ENCODE measurements at places on chromosomes 11 and 22.

GRCh38 chr11:29368126-29368525 lies 648.7 kb downstream of the KCNA4 start:
- H3K27me3 ChIP-seq = no peaks in the 10 kb centered on the region
- H3K4me3 ChIP-seq = no peak overlapping the region
- H3K27ac ChIP-seq = no peak overlapping the region
- H3K36me3 ChIP-seq = no peaks in the 10 kb centered on the region
- H3K4me1 ChIP-seq = no peaks in the 10 kb centered on the region

- DNase-seq = no peak
- H3K27ac ChIP-seq = no peak overlapping the region
- no peaks in the 10 kb centered on the region for H3K27me3 ChIP-seq
- no peak overlapping the region for H3K4me3 ChIP-seq
- no peaks in the 10 kb centered on the region for H3K4me1 ChIP-seq
These were observed 24.8 kb downstream of the CNTF start for GRCh38 chr11:58647141-58647699.

- DNase-seq = no peak
- no peaks in the 10 kb centered on the region for H3K36me3 ChIP-seq
- H3K27ac ChIP-seq = no peak overlapping the region
- no peaks in the 10 kb centered on the region for H3K4me1 ChIP-seq
These were observed 97.6 kb downstream of the SLC36A4 start for GRCh38 chr11:93100211-93100610.

DNA sequence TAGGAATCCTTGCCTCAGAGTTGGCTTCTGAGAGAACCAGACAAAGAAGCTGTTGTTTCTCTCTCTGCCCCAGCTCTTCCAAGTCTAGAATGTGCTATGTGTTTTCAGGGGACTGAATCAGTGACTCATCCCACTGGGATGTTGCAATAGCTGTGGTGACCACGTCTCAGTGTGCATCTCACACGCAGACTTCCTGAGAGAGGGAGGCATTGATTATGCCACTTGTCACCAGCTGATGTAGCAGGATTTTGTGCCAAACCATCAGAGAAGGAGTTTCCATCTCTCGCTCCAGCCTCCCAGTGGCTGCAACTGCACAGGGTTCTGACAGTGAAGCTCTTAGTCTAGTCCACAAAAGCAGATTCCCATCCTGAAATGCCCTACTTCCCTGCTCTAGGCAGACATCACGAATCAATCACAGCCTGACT lies 455.8 kb downstream of the MIAT start:
- H3K27ac ChIP-seq = peak overlapping the region; percentile 52
- peak; percentile 93 for DNase-seq
- H3K4me1 ChIP-seq = peaks cover 39% of the 10 kb centered on the region
- no peaks in the 10 kb centered on the region for H3K36me3 ChIP-seq
- no peak overlapping the region for H3K4me3 ChIP-seq

DNA sequence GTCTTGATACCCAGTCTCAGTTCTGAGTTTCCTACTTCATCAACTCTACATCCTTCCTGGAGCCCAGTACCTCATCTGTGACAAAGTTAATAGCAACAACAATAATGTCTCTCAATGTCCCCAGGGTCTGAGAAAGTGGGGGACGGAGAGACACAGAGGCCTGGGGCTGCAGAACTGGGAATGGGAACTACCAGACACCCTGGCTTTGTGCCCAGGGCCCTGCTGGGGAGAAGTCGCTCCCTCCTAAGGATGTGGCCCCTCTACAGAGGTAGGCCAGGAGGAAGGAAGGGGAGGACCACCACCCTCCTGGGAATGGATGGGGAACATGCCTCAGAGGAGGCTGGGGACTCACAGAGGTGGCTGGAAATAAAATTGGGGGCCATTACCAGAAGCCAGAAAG lies 5.5 kb downstream of the PRG3 start:
- H3K4me3 ChIP-seq = no peak overlapping the region
- no peaks in the 10 kb centered on the region for H3K36me3 ChIP-seq
- DNase-seq = no peak
- no peak overlapping the region for H3K27ac ChIP-seq
- no peaks in the 10 kb centered on the region for H3K4me1 ChIP-seq

DNA sequence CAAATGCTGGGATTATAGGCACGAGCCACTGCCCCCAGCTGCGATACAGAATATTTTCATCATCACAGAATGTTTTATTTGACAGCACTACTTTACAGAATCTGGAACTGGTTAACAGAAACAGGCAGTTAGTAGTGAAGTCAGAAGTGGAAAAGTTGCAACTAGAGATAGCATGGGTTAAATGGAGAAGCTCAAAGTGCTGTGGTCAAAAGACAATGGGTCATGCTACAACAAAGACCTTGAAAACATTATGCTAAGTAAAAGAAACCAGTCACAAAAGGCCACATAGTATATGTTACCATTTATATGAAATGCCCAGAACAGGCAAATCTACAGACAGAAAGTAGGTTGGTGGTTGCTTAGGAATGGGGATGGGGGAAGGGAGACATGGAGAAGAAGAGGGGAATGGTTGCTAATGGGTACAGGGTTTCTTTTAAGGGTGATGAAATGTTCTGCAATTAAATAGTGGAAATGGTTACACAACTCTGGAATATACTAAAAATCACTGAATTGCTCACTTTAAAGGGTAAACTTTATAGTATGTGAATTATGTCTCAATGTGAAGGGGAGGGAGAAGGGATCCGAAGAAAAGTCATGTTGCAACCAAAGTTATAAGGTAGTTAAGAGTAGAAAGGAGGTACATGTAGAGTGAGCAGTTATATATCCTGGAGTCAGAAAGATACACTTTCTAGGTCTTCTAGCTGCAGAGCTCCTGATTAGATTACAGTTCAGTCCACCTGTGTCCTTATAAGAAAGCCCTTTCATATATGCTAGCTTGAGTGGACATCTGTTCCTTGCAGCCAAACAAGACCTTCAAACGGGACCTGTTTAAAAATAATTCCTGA lies 46.3 kb upstream of the RAPSN start:
- no peaks in the 10 kb centered on the region for H3K4me1 ChIP-seq
- H3K27ac ChIP-seq = no peak overlapping the region
- no peaks in the 10 kb centered on the region for H3K36me3 ChIP-seq
- H3K27me3 ChIP-seq = no peaks in the 10 kb centered on the region
- DNase-seq = no peak
- no peak overlapping the region for H3K4me3 ChIP-seq

DNA sequence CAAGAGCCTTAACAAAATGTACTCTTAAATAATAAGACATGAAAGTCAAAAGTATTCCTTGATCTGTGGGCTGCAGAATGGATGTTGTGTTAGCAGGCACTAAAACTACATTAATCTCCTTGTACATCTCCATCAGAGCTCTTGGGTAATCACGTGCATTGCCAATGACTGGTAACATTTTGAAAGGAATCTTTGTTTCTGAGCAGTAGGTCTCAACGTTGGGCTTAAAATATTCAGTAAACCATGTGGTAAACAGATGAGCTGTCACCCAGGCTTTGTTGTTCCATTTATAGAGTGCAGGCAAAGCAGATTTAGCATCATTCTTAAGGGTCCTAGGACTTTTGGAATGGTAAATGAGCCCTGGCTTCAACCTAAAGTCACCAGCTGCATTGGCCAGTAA lies 152.9 kb downstream of the PKNOX2 start:
- no peaks in the 10 kb centered on the region for H3K4me1 ChIP-seq
- H3K27me3 ChIP-seq = no peaks in the 10 kb centered on the region
- no peak for DNase-seq
- H3K27ac ChIP-seq = no peak overlapping the region
- H3K4me3 ChIP-seq = no peak overlapping the region
- no peaks in the 10 kb centered on the region for H3K36me3 ChIP-seq

- no peaks in the 10 kb centered on the region for H3K4me1 ChIP-seq
- no peaks in the 10 kb centered on the region for H3K36me3 ChIP-seq
- no peak overlapping the region for H3K4me3 ChIP-seq
- DNase-seq = no peak
- H3K27ac ChIP-seq = peak overlapping the region; percentile 10
These were observed 24.4 kb upstream of the PSMA1 start for GRCh38 chr11:14544611-14545010.

DNA sequence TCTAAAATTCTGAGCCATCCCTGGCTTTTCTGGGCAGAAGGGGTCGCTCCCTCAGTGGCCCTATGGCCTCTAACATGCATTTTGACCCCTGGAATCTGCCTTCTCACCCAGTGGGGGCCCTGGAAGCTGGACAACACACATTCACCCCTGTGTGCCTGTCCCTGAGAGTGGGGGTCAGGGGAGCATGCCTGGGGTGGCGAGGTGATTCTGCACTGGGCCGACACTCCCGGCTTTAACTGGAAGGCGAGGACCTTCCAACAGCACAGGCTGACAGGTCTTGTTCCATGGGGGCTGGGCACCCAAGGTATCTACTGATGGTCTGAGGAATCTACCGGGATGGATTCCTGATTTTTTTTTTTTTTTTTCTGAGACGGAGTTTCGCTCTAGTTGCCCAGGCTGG lies 10.7 kb downstream of the PPM1F start:
- H3K36me3 ChIP-seq = peaks cover 6% of the 10 kb centered on the region
- H3K27ac ChIP-seq = peak overlapping the region; percentile 94
- no peak for DNase-seq
- no peak overlapping the region for H3K4me3 ChIP-seq
- H3K4me1 ChIP-seq = peaks cover 39% of the 10 kb centered on the region

DNA sequence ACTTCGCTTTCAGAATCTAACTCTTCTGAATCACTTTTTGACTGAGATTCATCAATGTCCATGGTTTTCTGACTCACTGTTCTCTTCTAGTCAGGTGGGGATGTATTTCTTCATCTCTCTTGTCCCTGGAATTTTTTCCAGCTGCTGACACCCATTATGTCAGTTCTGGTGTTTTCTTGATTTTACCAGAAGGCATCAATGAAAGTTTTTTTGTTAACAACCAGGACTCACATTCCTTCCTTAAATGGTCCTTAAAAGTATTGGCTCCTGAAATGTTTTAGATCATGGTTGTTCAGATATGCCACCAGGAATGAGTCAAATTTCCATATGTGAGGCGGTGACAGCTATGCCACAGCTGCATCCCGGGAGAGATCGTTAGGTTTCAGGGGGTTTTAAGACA lies 12.9 kb downstream of the MICAL2 start:
- peak overlapping the region; percentile 12 for H3K4me3 ChIP-seq
- peak overlapping the region; percentile 30 for H3K27ac ChIP-seq
- no peaks in the 10 kb centered on the region for H3K27me3 ChIP-seq

DNA sequence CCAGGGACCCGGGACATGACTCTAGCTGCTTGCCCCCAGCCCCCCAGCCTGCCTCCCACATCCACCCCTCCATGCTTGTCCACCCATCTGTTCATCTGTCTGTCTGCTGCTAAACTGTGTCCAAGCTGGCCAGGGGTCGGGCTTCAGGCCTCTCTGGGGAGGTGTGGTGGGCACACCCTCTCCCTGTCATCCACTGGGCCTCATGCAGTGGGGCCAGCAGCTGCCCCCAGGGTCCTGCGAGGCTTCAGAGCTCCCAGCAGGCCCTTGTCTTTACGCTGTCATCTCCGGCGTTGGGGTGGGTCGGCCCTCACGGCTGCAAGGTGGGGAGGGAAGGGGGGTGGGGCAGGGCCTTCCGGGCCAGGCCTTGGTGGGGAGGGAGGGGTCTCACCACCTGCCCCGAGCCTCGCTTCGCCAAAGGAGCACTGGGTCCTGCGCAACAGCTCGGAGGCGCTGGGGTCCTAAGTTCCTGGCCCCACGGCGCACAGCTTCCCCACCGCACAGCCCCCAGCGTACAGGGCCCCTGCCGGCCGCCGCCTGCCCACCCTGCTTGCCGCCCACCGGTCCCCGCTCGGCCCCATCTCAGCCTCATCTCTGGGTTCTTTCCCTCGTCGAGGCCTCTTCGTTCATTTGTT lies 26.7 kb downstream of the MOB2 start:
- H3K27ac ChIP-seq = peak overlapping the region; percentile 86
- H3K36me3 ChIP-seq = no peaks in the 10 kb centered on the region
- no peak for DNase-seq

- no peak overlapping the region for H3K27ac ChIP-seq
- no peak for DNase-seq
- H3K4me3 ChIP-seq = no peak overlapping the region
- H3K4me1 ChIP-seq = peaks cover 13% of the 10 kb centered on the region
These were observed 72.3 kb downstream of the ADM start for GRCh38 chr11:10377183-10377582.

DNA sequence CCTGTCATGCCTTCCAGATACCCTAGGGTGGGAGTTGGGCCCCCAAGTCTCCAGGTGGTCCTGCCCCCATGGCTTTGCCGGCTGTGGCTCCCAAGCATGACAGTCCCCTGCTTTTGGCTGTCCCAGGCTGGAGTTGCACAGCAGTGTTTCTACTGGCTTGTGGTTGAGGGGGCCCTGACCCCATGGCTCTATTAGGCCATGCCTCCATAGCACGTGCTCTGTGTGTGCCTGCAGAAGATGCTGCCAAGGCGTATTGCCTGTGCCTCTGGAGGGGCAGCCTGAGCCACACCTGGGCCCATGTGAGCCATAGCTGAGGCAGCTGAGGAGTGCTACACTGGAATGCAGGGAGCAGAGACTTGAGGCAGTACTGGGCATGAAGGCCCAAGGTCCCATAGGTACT lies 25.4 kb upstream of the CD81 start:
- H3K27me3 ChIP-seq = no peaks in the 10 kb centered on the region
- H3K27ac ChIP-seq = no peak overlapping the region
- DNase-seq = no peak
- H3K4me3 ChIP-seq = no peak overlapping the region
- no peaks in the 10 kb centered on the region for H3K36me3 ChIP-seq
- no peaks in the 10 kb centered on the region for H3K4me1 ChIP-seq

GRCh38 chr11:3073029-3073435 lies 15.8 kb upstream of the CARS1 start:
- no peak overlapping the region for H3K4me3 ChIP-seq
- no peaks in the 10 kb centered on the region for H3K36me3 ChIP-seq
- peak overlapping the region; percentile 53 for H3K27ac ChIP-seq
- no peaks in the 10 kb centered on the region for H3K27me3 ChIP-seq
- no peaks in the 10 kb centered on the region for H3K4me1 ChIP-seq

DNA sequence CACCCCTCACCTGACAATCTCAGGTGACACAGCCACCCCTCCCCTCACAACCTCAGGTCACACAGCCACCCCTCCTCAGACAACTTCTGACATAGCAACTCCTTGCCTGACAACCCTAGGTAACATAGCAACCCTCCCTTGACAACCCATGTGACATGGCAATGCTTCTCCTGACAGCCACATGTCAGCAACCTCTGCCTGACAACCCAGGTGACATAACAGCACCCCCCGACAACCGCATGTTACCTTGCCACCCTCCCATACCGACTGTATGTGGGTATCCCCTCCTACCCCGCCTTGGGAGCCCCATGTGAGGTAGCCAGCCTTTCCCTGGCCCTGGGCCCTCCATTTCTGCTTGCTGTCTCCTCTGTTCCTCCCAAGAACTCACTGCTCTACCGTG lies 77.7 kb upstream of the B3GAT1 start:
- no peak overlapping the region for H3K4me3 ChIP-seq
- H3K4me1 ChIP-seq = no peaks in the 10 kb centered on the region
- peak; percentile 37 for DNase-seq

GRCh38 chr11:1876361-1877063 lies 15.2 kb downstream of the PRR33 start:
- peaks cover 48% of the 10 kb centered on the region for H3K4me1 ChIP-seq
- H3K27ac ChIP-seq = peak overlapping the region; percentile 87
- DNase-seq = no peak

All from ascending aorta (tissue), 2 donors.